ENCODE measurements at places on chromosomes 3 and 15.

DNA sequence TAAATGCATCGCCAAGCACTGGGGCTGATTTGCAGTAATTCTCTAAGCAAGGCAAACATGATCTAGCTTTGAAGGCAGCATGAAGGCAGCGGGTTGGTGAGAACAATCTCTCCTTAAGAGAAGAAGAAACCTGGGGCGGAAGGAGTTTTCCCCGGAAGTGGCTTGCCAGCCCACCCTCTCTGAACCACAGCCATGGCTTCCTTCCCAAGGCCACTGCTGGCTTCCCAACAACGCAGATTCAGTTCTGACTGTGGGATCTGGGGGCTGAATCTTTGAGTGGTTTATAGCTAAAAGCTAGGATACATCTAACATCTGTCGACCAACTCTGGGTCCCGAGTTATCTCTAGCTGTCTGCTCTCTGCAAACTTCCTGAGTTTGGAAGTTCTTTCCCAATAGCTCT lies 4.3 kb upstream of the CPN2 start:
- peak; percentile 35 for DNase-seq

- no peak for DNase-seq
Observed at GRCh38 chr15:82843566-82843965, 34.1 kb downstream of the WHAMM start.

GRCh38 chr3:13748276-13748879 lies 131.5 kb downstream of the WNT7A start:
- DNase-seq: no peak

DNA sequence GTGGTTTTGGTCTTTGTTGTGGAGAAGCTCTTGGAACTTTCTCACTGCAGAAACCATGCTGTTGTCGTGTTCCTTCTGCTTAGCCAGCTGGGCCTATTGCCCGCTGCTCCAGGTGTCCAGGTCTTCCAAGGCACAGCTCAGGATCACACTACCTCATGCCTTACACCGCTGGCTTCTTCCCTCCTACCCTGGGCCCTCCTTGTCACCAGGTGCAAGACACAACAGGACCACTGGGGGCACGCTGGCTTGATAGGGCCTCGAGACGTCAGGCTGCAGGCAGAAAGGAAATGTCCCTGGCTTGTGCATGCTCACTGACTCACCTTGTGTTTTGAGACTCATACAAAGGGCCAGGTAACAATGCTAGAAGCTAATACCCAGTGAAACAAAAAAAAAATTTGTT lies 32.3 kb downstream of the PAQR9 start:
- no peak for DNase-seq

DNA sequence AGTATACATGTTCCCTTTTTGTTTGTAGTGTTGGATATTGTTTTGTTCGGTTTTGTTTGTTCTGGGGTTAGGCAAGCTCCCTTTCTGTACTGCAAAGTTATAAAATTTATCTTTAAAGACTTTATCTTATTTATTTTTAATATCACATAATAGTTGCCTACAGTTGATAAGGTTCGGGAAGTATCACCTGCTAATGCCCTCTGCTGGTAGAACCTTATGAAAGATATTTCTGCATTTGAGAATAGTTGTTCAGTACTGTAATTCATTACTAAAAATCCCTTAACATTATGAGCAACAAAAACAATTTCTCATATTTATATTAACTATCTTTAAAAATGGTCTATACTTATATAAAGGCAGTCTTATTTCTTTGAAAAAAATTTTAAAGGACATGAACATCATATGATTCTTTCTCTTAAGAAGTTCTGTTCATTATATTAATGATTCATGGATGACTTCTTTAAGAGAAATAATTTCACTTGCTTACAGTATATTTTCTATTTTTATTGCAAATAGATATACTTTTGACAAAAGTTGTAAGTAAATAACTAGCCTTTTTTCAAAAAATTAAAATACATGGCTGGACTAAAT lies 1126.8 kb downstream of the SI start:
- DNase-seq: no peak
